ENCODE measurements at places on chromosomes 12 and 14. TPM values are rescaled to one million over a fixed set of nuclear protein-coding genes. Genes with fewer than 3 reads are reported as not detected.

GRCh38 chr12:53616950-53617349, 9.2 kb downstream of the ATF7 start:
- DNase-seq = no peak

DNA sequence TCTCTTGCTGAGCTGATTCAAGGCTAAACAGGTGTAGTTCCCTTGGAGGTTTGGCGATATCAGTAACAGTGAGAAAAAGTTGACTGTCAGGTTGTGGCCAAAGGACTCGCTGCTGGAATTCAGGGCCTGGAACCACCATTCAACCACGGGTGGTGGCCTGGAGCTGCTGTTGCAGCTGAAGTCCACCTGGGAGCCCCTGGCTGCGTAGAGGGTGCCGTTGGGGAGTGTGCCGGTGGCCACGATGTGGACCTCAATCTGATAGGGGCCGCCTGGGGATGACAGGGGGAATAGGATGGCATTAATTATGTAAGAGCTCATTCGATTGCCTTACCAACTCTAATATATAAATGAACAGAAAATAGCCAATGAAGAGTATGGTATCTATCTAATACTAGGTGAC, 21.2 kb upstream of the WSB2 start:
- no peak for DNase-seq

DNA sequence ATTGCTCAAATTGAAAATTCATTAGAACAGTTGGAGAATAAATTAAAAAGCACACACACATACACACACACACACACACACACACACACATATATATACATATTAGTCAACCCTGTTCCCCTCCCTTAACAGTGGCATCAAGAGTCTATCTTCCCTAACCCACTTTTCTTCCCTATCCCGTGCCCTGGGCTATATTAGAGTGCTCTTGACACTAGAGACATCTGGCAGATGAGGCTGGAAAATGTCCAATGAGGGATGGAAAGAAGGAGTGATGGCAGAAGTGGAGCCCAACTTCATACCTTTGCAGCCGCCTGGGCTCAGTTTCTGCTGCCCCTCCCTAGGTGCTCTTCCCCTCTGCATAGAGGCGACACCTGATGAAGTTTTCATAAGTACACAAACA, 172.4 kb upstream of the NUDT4 start:
- DNase-seq = no peak

DNA sequence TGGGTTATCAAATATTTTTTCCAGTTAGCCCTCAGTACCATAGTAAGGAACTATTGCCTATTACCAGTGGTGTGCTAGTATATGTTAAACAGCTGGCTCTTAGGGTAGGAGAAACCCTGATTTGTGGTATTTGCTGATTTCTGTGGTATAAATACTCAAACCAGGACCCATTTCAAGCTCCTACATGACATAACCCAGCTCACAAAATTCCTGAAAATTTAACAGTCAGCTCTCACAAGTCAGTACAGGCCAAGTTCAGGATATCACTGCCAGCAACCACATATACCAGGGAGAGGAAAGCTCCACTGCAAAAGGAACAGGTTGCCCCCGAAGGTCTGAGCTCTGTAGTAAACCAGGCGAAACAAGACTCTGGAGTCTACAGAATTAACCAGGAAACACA, 315.3 kb downstream of the NOVA1 start:
- DNase-seq = no peak

DNA sequence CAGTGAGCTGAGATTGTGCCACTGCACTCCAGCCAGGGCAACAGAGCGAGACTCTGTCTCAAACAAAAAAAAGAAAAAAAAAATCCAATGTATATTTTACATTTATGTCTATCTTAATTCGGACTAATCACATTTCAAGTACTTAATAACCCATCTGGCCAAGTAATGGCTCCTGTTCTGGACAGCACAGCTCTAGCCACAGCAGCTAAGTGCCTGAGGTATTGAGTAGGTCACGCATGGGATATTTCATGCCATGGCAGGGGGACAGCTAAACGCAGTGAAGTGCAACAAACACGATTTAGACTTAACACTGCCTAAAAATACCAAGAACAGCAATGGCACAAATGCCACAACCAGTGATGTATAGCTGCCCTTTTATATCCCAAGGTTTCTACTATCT, 8.0 kb downstream of the BAZ1A start:
- DNase-seq = no peak

DNA sequence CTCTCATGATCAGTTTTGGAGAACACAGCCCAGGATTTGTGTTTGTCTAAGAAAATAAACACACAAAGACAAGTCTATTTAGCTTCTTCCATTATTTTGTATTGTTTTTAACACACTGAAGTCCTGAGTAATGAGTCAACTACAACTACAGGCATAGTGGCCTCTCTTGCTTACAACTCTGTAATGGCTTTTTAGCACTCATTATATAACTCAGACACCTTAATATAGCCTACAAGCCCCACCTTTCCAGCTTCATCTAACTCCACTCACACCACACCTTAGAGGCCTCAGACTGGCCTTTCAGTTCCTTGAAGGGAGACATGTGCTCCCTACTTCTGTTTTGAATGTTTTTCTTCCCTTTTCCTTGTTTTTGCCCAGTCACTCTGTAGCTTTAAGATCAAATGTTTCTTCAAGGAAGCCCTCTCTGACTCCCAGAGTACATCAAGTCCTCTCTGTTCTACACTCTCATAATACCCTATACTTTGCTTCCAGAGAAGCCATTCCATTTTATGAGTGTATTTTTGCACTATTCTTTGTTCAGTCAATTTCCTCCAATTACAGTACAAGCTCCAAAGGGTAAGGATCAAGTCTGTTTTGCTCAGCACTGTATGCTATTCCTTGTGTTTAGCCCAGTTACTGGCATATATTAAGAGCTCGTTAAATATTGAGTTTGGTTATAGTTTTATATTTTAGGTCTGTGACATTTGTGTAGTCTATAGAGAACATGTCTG, 233.6 kb upstream of the ARHGAP5 start:
- no peak for DNase-seq

DNA sequence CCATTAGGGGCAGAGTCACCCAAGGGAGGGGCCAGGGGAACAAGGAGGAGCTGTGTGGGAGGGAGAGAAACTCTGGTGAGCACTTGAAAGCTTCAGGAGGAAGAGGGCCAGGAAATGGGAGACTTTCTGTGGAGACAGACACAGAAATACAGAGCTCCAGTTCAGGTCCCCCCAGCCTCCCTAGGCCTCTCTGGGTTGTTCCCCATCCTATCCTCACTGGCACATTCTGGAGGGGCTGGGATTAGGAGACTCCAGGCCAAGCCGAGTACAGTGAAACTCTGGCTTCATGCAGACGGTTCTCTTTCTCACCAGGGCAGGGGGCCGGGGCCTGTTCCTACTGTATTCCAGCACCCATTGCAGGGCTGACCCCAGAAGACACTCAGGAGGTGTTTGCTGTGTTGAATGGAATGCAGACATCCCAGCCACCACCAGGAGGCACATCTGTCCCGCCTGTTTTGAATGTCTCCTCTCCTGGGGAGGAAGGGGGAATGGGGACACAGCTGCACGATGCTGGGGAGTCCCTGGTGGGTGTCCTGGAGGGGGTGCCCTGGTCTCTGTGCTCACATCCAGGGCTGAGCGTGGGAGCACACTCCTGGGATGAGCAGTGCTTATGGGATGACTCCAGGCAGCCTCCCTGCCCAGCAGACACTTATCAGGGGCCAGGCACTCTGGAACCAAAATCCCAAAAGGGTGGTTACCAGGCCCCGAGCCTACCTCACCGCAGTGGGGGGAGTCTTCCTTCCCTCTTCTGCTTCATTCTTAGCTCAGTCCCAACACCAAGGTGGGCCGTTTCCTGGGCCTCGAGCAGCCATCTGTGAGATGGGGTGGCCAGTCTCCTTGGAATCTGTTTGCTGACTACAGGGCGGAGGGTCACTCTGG, 5.5 kb upstream of the KRT84 start:
- no peak for DNase-seq

DNA sequence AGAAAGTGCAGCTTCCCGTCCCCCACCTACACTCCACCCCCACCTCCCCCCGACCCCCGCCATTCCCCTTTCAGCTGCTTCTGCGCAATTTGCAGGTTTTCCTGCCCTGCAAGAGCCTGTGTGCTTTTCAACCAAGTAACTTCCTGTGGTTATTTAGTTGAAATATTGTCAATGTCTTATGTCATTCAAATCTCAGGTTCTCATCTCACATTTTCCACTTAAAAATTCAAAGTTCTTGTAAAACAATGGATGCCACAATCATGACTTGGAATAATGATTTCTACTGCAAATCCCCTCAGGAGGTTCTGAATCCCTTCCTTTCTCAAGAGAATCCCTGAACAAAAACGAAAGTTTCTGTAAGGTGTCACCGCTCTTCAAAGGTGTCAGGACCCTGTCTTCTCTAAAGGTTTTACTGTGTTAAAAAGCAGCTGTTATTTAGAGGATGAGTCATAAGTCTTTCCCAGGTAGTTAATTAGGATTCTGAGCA, 31.6 kb downstream of the WBP11 start:
- DNase-seq = no peak

GRCh38 chr14:76428611-76429010, 52.7 kb downstream of the ESRRB start:
- DNase-seq = no peak

- no peak for DNase-seq
Measured at GRCh38 chr12:99157946-99158345, 489.6 kb upstream of the GARIN6 start.

DNA sequence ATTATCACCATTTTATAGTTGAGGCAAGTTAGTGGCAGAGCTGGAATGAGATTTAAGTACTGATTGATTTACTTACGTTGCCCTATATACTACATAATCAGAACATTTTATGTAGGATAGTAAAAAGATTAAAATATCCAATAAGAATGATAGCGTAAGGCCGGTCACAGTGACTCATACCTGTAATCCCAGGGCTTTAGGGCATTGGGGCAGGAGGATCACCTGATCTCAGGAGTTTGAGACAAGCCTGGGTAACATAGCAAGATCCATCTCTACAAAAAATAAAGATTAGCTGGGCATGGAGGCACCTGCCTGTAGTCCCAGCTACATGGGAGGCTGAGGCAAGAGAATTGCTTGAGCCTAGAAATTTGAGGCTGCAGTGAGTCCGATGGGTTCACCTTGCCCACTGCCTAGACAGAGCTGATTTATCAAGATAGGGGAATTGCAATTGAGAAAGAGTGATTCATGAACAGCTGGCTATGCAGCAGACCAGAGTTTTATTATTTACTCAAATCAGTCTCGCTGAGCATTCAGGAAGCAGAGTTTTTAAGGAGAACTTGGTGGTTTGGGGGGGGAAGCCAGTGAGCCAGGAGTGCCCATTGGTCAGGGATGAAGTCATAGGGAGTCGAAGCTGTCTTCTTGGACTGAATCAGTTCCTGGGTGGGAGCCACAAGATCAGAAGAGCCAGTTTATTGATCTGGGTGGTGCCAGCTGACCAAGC, 24.7 kb upstream of the SGPP1 start:
- no peak for DNase-seq

- no peak for DNase-seq
Measured at GRCh38 chr14:74683406-74683805, 29.5 kb downstream of the AREL1 start.

DNA sequence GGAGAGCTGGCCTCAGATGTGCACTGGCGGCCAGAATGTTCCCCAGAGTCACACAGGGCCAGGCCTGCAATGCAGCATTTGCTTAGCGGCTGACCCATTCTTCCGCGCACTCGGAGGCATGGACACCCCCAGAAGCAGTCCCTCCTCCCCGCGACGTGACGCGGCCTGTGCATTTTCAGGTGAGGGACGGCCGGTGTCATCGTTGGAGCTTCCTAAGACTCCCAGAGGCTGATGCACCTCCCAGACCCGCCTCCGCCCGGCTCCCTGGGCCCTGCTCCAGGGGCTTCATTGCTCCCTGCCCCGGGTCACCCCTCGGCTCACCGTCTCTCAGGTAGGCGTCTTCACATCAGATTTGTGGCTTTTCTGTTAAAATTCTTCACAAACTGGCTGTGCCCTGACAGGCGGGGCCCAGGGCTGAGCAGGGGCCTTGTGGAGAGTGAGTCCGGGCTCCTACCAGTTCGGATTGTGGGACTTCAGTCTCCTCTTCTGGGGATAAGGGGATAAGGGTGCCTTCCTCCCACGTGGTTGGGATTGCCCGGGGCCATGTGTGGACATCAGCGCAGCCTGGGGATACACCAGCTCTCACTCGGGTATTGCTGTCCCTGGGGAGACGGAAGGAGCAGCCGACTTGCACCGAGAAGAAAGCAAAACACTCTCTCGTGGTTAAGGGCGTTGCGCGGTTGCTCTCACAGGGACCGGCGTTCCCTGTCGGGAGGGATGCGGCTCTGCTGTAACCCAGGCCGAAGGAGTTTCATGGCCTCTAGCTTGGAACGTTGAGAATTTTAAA, 249.1 kb downstream of the ADGRD1 start:
- no peak for DNase-seq

GRCh38 chr12:39319180-39319579, 123.7 kb downstream of the KIF21A start:
- DNase-seq = no peak

- DNase-seq = no peak
Measured at GRCh38 chr12:88579161-88579517, 1.1 kb downstream of the KITLG start.

- no peak for DNase-seq
Measured at GRCh38 chr14:101736071-101736470, 25.4 kb upstream of the PPP2R5C start.

GRCh38 chr14:34699873-34700621, 14.3 kb downstream of the CFL2 start:
- DNase-seq = no peak

GRCh38 chr12:48420039-48420775, 52.2 kb upstream of the ANP32D start:
- DNase-seq = no peak

DNA sequence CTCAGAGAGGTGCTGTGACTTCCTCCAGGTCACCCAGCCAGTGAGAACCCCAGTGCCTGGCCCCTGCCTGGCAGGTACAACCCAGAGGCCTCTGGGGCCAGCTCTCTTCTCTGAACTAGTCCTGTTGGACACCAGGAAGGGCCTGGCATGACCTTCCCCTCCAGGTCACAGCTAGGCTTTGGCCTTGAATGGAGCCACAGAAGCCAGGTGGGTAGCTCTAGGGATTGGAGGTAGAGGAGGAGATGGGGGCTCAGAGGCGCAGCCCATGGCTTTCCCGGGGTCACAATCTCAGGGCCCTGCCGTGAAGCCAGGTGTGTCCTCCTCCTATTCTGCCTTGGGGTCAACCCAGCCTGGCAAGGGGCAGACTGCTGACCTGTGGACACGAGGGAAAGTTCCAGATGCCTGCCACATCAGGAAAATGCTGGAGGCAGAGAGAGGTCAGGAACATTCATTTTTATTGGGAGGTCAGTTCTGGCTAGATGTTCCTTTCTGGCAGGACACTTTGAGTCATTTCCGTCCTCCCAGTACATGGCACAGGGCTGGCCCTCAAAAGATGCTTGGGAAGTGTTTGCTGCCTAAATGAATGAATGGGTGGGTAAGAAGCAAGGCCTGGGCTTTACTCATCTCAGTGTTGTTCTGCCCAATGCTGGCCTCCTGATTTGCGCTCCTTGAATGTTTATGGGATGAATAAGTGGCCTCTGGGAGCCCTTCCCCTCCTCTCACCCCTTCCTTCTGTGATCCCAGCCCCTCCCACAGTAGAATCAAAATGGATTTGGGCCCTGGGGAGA, 25.4 kb downstream of the FAM222A start:
- DNase-seq = no peak

The IFI27 gene
- 25.8 TPM for total RNA-seq

The TMTC2 gene
- 0.61 TPM for total RNA-seq

The NPAS3 gene
- total RNA-seq = 0.09 TPM

The A2M gene
- total RNA-seq = 2,199 TPM

The NR2C1 gene
- 16.9 TPM for total RNA-seq

The GUCY2C gene
- 0.05 TPM for total RNA-seq

The PA2G4 gene
- 74.3 TPM for total RNA-seq

The RD3L gene
- total RNA-seq = 0.17 TPM

The IFNG gene
- 0.08 TPM for total RNA-seq

The KRT1 gene
- total RNA-seq = 2.7 TPM

The TAS2R14 gene
- 6.9 TPM for total RNA-seq

The SERPINA10 gene
- total RNA-seq = 256 TPM

Measured in liver (tissue), 10 donors.